ENCODE measurements at places on chromosomes 11 and 22. TPM values are rescaled to one million over a fixed set of nuclear protein-coding genes. Genes with fewer than 3 reads are reported as not detected.

The CYTH4 gene
- total RNA-seq: 10.8 TPM

The CBX7 gene
- 11.6 TPM for total RNA-seq

The GLYAT gene
- not detected for total RNA-seq

The C11orf16 gene
- not detected for total RNA-seq

The BSX gene
- total RNA-seq: not detected

The VSIG2 gene
- 27.5 TPM for total RNA-seq

The GAL gene
- 1.0 TPM for total RNA-seq

The PDE3B gene
- total RNA-seq: 40.6 TPM

The PRG3 gene
- not detected for total RNA-seq

The MS4A6E gene
- total RNA-seq: not detected

The UPK3A gene
- total RNA-seq: 88.9 TPM

The APOA1 gene
- total RNA-seq: 1.1 TPM

The ASCL2 gene
- 0.42 TPM for total RNA-seq

The TRIM22 gene
- 49.1 TPM for total RNA-seq

The MICAL3 gene
- 31.8 TPM for total RNA-seq

The OR6T1 gene
- not detected for total RNA-seq

DNA sequence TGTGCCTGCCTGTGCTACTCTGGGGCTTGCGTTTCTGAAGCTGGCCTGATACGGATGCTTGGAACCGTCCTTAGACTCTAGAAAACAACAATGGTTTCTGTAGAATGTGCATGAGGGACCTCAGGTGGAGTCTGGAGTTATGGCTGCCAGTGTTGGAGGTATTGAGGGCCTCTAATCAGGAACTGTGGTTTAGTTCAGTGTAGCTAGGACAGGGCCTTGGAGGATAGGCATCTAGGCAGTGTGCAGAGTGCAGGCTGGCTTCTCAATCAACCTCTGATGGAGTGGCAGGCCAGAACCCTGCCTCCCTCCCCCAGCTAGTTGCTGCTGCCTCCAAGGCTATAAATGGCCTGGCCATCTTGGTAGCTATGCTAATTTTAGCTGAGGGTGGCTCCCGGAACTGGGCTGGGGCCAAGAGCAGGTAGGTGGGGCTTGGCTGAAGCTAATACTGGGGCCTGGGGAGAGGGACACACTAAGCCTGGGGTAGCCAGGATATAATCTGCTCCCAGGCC, 4.0 kb downstream of the STIM1 start:
- DNase-seq: no peak

DNA sequence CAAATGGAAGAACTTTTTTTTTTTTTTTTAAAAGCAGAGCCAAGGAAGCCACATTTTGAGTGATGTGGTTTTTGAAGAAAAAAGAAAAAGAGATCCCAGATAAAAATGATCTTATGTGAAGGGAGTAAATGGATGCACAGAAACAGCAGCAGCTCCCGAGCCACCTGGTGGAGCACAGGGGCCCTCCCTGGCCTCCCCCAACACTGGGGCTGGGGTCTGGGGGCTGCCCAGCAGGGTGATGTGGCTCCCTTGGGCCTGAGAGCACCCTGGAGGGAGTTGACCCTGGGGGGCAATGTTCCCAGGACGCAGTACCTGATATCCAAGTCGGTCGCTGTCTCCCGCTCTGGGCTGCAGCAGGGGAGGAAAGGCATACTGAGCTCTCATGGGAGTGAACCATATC, 26.5 kb upstream of the KCNJ11 start:
- DNase-seq: no peak

- DNase-seq: no peak
Observed at GRCh38 chr11:68380786-68381622, 68.6 kb downstream of the LRP5 start.

GRCh38 chr22:38262051-38262795, 10.6 kb downstream of the TMEM184B start:
- no peak for DNase-seq

- DNase-seq: no peak
Observed at GRCh38 chr11:46048198-46048597, 73.1 kb downstream of the PHF21A start.

GRCh38 chr11:113505541-113506375, 30.6 kb upstream of the DRD2 start:
- no peak for DNase-seq

DNA sequence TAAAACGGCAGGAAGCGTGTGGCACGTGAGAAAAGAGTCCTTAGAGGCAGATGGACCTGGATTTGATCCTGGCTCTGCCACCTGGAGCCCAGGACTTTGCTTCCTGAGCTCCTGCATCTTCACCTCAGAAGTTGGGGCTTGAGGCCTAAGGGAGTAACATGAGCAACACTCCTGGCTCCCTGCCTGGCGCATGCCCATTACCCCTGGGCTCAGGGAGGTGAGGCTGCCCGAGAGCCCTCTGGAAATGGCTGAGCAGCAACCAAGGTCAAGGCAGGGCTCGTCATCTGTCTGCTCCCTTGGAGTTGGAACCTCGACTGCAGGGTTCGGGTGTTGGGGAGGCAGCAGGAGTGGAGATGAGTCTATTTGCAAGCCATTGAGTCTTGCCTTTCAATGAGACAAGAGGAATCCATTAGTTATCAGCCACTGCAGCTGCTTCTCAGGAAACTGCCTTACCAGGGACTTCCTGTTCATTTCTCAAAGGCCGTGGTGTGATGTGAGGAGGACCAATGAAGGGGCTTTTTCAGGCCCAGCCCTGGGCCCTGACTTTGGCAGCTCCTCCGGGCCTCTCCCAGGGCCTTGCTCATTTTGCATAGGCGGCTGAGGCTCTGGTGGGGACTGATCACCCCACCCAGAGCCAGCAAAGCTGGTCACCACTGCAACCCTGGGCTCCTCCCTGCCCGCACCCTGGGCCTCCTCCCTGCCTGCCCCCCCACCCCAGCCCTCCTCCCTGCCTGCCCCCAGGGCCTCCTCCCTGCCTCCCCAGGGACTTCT, 6.4 kb downstream of the FADS2 start:
- DNase-seq: no peak

- no peak for DNase-seq
Observed at GRCh38 chr22:49355211-49355920, 472.3 kb downstream of the BRD1 start.

DNA sequence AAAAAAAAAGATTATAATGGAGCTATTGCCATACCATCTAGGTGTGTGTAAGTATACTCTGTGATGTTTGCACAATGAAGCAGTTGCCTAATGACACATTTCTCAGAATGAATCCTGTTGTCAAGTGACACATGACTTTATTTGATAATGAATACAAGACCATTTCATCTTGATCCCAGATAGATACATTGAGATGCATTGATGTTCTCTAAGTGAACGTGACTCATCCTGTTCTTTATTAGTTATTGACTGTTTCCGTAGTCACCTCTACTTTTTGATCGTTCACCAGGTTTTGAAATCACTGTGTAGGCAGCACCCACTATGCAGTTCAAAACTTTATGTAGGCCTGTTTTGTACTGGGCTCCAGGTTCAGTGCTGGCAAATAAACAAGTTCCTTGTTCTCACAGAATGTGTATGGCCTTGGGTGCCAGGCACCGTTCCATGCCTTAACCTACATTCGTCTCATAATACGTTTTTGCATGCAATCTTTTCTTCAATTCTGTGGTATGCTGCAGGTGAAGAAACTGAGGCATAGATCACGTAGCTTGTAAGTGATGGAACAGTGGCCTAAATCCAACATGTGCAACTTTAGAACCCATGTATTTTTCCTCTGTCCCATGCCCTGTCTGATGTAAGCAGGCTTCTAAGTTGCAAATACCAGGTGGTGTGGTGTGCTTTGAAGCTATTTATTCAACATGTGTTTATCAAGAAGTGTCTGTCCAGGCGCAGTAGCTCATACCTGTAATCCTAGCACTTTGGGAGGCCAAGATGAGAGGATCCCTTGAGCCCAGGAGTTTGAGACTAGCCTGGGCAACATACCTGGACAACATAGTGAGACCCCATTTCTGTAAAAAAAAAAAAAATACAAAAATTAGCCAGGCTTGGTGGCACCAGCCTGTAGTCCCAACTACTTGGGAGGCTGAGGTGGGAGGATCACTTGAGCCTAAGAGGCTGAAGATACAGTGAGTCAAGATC, 10.4 kb downstream of the SREBF2 start:
- no peak for DNase-seq

DNA sequence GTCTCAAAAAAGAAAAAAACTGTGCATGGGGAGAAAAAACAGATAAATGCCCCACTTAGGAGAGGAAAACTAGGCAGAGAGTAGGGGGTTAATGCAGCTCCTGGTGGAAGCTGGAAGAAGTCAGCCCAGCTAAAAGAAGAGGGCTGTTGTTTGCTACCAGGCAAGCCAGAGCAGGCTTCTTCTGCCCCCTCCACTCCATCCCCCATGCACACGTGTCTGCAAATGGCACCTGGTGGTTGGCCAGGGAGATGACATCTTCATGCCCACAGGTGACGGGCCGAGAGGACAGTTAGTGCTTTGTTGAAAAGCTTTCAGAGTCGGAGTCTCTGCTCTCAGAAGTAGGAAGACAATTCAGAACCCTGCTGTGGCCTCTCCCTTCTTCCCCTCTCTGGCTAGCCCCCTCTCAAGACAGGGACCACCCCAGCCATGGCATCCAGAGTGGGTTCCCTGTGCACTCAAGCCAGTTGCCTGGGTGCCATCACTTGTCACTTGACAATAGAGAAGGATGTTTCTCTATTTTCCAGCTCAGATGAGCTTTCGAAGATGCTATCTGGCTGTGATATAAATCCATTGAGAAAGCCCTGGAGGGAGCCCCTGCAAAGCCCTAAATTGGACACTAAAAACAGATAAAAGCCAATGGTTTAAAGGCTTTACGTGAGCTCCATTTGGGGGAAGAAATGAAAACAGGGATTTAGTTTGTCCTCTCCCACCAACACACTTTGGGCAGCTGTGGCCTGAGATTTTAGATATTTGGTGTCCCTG, 142.0 kb downstream of the TRIM29 start:
- no peak for DNase-seq

- no peak for DNase-seq
Observed at GRCh38 chr11:36431429-36432092, 78.5 kb downstream of the TRAF6 start.

GRCh38 chr11:111566324-111566723, 25.8 kb downstream of the LAYN start:
- no peak for DNase-seq

DNA sequence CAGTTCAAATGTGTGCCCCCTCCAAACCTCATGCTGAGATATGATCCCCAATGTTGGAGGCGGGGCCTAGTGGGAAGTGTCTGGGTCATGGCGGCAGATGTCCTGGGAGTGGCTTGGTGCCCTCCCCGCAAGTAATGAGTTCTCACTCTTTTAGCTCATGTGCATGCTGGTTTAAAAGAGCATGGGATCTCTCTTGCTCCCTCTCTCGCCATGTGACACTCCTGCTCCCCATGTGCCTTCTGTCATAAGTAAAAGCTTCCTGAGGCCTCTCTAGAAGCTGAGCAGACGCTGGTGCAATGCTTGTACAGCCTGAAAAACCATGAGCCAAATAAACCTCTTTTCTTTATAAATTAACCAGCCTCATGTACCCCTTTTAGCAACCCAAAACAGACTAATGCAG, 98.8 kb downstream of the SGSM3 start:
- DNase-seq: no peak

DNA sequence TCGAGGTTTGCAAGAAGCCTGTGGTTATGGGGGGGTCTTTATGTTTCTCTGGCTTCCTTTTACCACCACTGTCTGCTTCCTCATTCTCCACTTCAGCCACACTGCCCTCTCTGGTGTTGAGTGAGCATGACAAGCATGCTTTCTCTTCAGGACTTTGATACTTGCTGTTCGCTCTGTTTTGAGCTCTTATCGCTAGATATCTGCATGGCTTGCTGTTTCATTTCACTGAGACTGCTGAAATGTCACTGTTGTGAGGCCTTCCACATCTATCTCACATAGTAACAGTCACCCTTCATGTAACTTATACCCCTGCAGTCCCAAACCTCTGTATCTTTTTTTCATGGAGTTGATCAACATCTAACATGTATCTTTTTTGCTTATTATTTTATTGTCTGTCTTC, 59.8 kb downstream of the TMEM135 start:
- no peak for DNase-seq

GRCh38 chr11:90738799-90739198, 516.0 kb upstream of the CHORDC1 start:
- no peak for DNase-seq

DNA sequence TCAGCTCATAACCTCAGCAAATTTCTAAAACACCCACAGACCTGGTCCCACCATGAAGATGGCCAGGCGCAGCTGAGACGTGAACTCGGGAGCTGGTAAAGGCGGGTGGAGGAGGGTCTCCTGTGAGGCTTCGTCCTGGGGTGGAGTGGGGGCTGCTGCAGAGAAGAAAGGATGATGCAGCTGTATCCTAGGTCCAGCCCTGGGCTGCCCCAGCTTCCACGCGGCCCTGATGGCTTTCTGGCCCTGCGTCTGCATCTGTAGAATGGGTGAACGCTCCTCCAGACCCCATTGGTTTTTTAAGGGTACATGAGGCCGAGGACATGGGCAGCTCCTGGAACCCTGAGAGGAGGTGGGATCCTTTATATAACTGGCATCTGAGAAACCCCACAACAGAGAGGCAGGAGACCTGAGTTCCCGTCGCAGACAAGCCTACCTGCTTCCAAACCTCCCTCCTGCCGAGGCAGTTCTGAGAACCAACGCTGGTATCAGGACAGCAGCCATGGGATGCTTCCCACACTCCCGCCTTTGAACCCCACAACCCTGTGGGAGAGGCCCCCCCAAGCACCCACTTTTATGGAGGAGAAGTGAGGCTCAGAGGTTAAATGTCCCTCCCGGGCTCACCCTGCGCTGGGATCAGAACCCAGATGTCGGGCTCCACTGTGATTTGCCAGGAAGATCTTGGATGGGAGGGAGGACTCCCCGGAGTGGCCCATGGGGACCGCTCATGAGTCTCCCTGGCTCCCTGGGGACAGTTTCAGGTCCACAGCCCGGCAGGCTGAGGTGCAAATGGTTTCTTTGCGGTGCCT, 55.2 kb upstream of the FGF3 start:
- DNase-seq: no peak

DNA sequence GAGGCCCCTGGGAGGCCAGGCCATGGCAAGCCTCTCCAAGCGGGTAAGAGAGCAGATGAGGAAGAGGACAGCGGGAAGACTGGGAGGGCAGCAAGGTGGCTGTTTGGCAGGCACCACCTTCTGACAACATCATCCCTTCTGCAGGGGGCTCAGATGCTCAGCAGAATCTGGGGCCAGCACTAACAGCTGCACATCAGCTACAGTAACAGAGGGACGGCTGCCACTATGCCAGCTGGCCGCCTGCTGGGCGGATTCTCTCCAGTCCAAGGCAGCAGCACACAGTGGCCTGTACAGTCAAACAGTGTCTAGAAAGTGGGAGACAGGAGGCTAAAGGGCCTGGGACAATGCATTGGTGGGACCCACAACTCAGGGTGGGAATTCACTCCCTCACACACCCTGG, 10.7 kb upstream of the TXN2 start:
- no peak for DNase-seq

- no peak for DNase-seq
Observed at GRCh38 chr11:44443836-44444769, 121.4 kb upstream of the CD82 start.

- DNase-seq: no peak
Observed at GRCh38 chr22:32175683-32176644, 16.9 kb upstream of the C22orf42 start.

GRCh38 chr22:43031617-43032016, 16.7 kb upstream of the PACSIN2 start:
- DNase-seq: no peak
